ENCODE measurements at places on chromosomes 3 and 15.

- no peak for DNase-seq
These were observed 310.9 kb downstream of the TBC1D5 start for GRCh38 chr3:17431484-17432045.

DNA sequence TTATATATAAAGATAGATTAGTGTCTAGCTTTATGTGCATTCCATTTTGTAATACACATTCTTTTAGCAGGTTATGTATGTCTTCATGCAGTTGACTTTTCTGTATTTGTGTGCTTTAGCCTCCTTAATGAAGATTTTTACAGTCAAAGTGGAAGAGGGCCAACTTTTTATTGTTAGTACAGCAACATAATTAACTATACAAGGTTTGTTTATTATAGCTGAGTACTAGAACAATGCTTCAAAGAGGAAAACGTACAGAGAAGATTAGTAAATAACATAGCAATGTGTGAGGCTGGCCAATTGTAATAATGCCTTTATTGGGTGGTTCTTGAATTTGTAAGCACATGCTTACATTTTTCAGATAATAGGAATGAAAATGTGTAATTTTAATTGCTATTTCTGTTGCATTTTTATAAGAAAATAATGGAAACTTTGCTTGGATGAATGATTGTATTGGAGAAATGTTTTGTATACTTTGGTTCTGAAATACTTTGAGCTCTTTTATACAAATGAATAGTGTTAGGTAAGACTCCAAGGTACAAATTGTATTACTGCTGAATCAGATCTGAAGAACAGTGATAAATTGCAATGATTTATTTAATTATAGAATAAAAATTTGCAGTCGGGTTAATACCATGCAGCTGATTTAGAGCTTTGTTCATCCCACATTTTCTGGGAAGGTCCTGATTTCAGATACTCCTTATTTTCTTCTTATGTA lies 41.4 kb downstream of the UBE2E2 start:
- DNase-seq: no peak

DNA sequence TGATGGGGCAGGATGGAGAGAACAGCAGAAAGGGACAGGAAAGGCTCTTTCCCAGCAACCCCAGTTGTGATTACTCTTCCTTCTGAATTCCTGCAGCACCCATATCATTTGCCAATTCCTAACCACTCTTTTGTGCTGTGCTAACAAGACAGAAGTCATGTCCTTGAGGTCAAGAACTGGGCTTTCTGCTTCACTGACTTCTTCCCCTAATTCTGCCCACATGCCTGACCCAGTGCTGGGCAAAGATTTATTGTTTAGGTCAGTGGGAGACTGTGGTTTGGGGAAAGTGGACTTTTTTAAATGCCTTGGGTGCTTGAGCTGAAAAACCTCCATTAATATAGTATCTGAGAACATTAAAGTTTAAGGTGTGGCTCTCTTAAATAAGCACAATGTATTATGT lies 4.2 kb upstream of the EFCAB12 start:
- no peak for DNase-seq

GRCh38 chr3:55330756-55331155 lies 156.3 kb downstream of the WNT5A start:
- DNase-seq: no peak

DNA sequence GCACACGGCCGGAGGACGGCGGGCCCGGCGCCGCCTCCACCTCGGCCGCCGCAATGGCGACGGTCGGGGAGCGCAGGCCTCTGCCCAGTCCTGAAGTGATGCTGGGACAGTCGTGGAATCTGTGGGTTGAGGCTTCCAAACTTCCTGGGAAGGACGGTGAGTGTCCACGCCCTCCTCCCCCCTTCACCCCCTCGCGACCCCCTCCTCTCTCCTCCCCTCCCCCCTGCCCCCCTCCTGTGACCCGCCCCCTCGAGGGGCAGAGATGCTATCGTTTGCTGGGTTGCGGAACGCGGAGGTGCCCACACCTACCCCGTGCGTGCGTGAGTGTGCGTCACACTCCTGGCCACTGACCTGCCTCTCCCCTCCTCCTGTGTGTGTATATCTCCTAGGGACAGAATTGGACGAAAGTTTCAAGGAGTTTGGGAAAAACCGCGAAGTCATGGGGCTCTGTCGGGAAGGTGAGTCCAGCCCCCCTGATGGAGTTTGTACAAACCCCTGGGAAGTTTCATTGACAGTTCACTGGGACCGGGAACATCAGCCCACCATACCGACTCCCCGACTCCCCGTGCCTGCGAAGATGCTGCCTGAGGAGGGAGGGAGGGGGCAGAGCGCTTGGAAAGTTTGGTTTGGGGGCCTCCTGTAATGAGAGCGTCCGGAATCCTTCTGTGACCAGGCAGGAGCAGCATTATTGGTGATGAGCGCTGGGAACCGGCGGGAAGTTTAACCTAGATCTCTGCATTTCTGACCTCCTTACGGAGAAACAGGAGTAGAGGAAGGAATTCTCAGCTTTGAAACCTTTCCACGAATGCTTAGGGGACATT lies 795 bp upstream of the SCAANT1 start:
- DNase-seq: no peak

- no peak for DNase-seq
These were observed 41.4 kb upstream of the USP3 start for GRCh38 chr15:63463036-63463435.

DNA sequence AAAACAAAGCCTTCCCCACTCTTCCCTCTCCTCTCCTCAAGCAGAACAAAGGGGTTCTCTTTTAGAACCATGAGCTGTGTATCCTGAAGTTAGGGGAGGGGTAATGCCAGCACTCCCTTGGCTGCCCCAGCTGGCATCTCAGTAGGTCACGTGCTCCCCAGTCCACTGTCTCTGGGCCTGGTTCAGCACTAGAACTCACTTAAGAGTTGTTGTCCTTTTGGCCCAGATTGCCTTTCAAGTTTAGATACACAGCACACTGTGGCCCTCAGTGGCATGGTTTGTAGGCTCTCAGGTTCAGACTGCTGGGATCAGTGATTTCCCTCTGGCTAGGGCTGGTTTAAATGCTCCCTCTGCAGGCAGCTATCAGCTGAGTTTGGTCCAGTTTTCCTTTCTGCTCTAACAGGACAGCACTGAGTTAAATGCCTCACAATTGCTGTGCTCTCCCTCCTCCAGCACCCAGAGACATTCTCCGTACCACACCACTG lies 188.4 kb upstream of the ST8SIA2 start:
- no peak for DNase-seq

- DNase-seq: no peak
These were observed 39.6 kb upstream of the SFMBT1 start for GRCh38 chr3:53085476-53085875.

GRCh38 chr15:32838338-32838737 lies 120.5 kb downstream of the GREM1 start:
- DNase-seq: no peak

- DNase-seq: no peak
These were observed 38.0 kb upstream of the ACAN start for GRCh38 chr15:88765212-88765611.

- DNase-seq: no peak
These were observed 8.1 kb upstream of the MAP2K5 start for GRCh38 chr15:67534360-67534759.

- DNase-seq: no peak
These were observed 11.9 kb upstream of the TM4SF4 start for GRCh38 chr3:149462581-149463011.

DNA sequence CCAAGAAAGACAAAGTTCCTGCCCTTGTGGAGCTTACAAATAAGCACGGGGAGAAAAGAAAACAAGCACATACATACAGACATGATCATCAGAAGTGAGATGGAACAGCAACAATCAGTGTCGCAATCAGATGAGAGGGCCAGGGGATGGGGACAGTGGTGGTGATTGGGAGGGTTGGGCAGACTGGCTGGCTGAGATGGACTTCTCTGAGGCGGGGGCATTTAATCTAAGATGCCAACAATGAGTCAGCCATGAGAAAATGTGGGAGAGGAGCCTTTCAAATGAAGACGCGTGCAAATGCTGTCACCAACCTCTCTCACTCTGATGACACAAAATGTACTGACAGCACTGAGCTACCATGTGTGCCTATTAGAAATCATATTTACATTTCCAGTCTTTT lies 81.4 kb downstream of the NCEH1 start:
- DNase-seq: no peak

- DNase-seq: no peak
These were observed 211.0 kb downstream of the GBE1 start for GRCh38 chr3:81550415-81550814.

DNA sequence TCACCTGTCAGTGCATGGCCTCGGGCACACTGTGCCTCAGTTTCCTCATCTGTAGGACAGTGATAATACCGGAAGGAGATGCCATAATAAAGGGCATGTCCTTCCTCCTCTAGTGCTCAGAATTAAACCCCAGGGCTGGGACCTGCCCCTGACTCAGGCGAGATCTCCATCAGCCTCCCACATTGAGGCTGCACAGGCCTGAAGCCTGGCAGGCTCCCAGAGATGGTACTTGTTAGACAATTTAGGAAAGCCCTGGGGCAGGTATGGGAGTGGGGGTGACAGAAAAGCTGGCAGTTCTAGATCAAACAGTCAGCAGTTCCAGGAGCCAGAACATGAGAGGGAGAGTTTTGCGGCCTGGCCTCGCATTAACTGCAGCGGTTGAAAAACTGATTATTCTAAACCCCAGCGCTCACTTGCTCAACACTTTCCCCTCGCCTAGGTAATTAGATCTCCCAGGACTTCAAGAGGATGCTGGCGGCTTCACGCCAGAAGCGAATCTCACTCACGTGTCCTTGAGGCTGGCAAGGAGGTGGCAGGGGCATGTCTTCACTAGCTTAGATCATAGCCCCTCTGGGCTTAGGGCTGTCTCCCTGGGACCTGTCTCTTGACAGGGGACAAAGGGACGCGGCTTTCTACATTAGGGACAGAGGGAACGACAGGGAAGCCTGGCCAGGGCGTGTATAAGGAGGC lies 73.1 kb downstream of the ATP2B2 start:
- no peak for DNase-seq

DNA sequence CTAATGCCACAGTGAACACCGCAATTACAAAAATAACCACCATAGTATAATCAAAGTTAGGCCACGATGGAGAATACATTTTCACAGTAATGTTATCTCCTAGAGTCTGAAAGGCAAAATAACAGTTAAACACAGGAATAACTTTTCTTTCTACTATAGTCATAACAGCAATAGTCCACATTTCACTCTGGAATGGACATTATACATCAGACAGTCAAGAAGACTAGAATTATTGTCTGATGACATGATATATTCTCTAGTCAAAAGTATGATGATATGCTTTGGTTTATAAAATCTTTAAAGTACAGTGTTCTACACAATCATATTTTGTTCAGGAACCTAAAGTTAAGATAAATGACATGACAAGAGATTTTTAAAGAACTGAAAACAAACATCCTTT lies 18.0 kb downstream of the SPPL2A start:
- DNase-seq: no peak

DNA sequence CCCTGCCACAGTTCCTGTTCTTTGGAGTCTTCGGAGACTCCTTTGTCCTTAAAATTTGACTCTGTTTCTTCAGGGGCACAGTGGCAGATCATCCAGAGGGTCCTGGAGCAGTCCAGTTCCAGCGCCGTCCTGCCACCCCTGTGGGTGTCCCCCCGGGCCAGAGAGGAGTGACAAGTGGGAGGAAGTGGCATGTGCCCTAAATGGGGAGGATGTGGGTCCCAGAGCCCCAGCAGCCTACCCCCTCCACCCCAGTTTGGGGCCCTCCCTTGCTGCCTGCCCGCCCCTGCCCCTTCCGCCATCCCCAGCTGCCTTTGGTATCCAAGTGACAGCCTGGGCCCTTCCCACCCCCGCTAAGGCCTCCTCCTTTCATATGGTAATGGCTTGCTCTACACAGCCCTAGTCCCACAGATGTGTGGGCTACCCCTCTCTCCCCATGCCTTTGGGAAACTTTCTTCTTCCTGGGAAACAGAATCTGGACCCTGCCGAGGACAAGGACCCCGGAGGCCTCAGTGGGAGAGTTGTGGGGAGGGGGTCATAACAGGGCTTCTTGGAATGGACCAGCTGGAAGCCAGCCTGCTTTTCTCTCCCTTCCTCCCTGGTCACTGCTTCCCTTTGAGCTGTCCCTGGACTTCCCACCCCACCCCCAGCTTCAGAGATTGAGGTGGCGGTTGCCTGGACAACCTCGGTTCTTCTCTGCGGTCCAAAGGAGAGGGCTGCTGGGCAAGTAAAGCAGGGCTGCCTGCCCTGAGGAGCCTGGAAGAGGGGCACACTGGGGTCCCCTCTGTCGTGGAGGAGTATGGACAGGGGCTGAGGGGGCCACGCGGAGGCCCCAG lies 43.2 kb downstream of the KLHL25 start:
- no peak for DNase-seq

DNA sequence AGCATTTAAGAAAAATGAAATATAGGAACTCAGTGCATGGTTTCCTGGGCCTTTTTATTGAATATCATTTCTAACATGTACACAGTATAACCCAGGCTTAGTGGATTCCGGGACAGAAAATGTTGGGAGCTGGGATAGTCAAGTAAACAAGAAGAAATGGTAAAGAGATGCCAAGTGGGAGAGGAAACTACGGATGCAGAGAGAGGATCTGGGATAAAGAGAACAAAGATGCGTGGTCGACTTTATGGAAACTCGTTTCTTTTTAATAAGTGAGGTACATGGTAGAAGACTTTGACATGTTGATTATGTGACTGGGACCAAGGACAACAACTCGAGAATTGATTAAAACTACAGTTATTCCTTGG lies 1.2 kb upstream of the GPR176 start:
- no peak for DNase-seq

DNA sequence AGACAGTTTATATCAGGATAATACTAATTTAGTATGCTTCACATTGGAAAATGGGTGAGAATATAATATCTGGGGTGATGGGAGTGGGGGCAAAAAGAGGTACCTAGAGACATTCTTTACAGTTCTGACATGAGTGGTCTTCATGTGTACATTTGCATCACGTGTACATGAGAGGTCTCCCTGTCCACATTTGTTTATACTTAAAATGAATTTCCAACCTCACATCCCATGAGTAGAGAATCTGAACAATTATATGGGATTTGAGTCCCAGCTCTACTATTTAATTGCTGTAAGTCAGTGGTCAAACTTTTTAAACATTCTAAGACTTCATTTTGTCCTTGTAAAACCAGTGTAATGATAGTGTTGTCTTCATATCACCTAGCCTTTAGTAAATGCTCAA lies 408.4 kb downstream of the NAALADL2 start:
- no peak for DNase-seq

- no peak for DNase-seq
These were observed 4.4 kb upstream of the IDH2 start for GRCh38 chr15:90106522-90107117.

GRCh38 chr15:65054333-65055200 lies 9.4 kb downstream of the SLC51B start:
- DNase-seq: peak; percentile 6

GRCh38 chr3:160568989-160569388 lies 3.6 kb upstream of the KPNA4 start:
- DNase-seq: no peak

- DNase-seq: no peak
These were observed 124.3 kb downstream of the CHSY1 start for GRCh38 chr15:101127506-101128076.

GRCh38 chr15:85499371-85499887 lies 119.0 kb downstream of the AKAP13 start:
- no peak for DNase-seq
